ENCODE measurements at places on chromosomes 7 and 10. TPM values are rescaled to one million over a fixed set of nuclear protein-coding genes. Genes with fewer than 3 reads are reported as not detected.

GRCh38 chr7:132580277-132580676 is 4.0 kb upstream of the PLXNA4 start:
- DNase-seq: no peak

- DNase-seq: no peak
These were observed 122.2 kb downstream of the NRBF2 start for GRCh38 chr10:63255316-63255715.

GRCh38 chr7:44132039-44132438 is 8.7 kb upstream of the POLD2 start:
- no peak for DNase-seq

DNA sequence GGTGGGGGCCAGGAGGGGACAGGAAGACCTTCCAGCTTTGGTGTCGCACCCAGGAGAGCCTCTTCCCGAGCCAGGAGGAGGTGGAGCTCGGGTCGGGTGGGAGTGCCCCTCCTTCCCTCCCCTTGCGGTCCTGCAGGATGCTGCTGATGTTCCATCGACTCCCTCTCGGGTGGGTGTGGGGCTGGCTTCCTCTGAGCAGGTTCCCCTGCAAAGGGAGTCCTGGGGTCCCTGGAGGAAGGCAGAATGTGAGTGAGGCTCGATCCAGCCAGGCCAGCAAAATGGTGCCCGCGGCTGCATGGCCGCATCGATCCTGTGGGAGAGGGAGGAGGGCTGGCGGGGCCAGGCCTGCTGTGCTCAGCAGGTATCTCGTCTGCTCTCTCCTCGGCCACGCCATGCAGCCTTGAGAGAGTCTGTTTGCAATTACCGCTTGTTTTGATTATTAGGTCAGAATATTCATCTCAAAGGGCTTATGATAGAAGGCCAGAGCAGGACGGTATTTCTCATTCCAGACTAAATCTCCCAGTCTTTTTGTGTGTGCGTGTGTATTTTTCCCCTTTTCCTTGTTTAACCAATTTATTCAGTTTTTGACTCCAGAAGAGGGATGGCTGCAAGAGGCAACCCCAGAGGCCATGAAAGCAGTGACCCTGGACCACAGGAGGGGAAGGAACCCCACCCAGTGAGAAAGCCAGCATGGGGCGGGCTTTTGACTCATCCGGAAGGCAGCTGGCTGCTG is 137.3 kb upstream of the ZMIZ1 start:
- DNase-seq: no peak

PDK4 gene
- not detected for total RNA-seq

EPHA1 gene
- 1.2 TPM for total RNA-seq

SPRN gene
- total RNA-seq: not detected

UPK3BL2 gene
- total RNA-seq: 13.2 TPM

ARHGEF35 gene
- 6.2 TPM for total RNA-seq

PAPOLB gene
- total RNA-seq: not detected

EN2 gene
- total RNA-seq: not detected
